ELF-1 (cell line): ENCODE measurements at places on chromosomes 16 and 17.

- DNase-seq, result no peak
Observed at GRCh38 chr17:8934346-8934745, 31.2 kb downstream of the PIK3R5 start.

GRCh38 chr17:81345228-81346089 is 49.8 kb upstream of the BAHCC1 start:
- peak; percentile 78 for DNase-seq

- DNase-seq, result no peak
Observed at GRCh38 chr16:82587289-82587688, 39.5 kb upstream of the CDH13 start.

- DNase-seq, result no peak
Observed at GRCh38 chr16:51111759-51112158, 39.3 kb downstream of the SALL1 start.

DNA sequence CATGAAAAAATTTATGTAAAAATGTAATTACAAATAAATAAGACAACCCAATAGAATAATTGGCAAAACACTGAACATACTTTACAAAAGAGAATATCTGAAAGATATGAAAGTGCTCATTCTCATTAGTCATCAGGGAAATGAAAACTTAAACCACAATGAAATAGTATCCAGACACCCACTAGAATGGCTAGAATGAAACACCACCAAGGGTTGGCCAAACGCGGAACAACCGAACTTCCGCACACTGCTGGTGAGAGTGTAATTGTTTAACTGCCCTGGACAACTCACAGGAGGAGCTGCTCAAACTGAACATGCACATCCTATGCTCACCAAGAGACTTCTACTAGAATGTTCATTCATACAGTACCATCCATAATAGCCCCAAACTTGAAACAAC is 5.8 kb upstream of the ZDHHC7 start:
- DNase-seq, result no peak

DNA sequence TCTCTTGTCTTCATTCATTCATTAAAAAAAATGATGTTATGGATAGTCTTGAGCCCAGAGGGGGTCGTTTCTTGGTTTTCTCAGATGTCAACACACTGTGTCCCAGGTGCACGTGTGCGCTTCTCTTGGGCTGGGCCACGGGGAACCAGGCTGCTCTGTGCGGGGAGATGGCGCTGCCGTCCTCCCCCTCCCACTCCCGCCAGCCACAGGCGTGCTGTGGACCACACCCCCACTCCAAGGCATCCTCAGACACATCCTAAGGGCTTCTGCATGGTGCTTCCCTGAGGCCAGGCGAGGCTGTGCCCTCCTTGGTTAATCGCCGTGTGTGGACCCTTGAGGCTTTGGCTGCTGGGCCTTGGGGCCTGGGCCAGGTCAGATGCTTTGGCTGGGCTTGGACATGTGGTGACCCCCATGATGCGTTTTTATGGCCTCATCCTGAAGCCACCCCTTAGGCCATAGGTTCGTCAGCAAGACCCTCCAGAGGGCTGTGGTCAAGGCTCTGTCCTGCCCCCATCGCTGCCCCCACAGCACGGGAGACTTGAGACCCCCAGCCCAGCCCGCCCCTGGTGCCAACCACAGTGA is 245.7 kb upstream of the CIBAR2 start:
- no peak for DNase-seq

GRCh38 chr16:77789085-77790008 is 983 bp downstream of the VAT1L start:
- peak; percentile 30 for DNase-seq

DNA sequence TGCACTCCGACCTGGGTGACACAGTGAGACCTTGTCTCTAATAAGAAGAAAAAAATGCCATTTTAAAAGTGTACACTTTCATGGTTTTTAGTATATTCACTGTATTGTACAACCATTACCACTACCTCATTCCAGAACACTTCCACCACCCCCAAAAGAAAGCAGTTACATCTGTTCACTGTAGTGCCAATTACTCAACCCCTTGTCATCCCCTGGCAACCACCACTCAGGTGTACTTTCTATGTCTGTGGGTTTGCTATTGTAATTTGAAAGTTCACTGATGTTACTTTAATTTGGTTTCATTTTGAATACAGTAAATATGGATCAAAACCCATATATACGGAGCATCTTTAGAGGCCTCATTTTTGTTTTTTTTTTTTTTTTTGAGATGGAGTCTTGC is 6.1 kb downstream of the ZG16 start:
- DNase-seq, result no peak

DNA sequence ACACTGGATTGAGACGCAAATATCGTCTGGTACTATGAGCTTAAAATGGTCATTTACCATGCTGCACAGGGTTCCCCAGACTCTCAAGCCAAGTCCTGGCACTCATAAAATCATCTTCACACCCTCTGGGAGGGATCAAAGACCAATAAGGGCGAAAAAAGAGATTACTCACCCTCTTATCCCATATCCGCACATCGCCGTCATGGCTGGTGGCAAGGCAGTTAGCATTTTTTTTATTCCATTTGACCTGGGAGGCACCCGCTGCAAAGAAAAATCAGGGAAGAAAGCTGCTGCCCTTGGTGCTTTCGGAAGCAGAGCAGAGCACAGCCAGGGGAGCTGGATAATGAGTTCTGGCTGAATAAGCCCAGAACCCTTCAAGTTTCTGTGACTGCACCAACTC is 42.4 kb downstream of the WDR59 start:
- DNase-seq, result no peak

DNA sequence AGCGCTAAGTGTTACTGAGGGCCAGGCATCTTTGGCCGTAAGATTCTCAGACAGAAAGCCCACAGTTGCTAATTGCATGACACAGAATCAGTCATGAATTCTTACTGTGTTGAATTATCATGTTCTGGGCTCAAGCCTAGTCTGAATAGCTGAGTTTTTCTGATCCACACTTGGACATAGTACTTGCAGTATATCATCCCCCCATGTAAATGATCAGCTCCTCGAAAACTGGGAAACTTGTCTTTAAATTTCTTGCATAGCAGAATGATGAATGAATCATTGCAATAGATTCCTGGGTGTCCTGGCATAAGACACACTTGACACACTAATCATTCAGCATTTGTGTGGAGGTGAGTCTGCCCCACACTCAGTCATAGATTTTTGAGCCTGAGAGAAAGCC is 2.2 kb downstream of the MLYCD start:
- DNase-seq, result no peak

DNA sequence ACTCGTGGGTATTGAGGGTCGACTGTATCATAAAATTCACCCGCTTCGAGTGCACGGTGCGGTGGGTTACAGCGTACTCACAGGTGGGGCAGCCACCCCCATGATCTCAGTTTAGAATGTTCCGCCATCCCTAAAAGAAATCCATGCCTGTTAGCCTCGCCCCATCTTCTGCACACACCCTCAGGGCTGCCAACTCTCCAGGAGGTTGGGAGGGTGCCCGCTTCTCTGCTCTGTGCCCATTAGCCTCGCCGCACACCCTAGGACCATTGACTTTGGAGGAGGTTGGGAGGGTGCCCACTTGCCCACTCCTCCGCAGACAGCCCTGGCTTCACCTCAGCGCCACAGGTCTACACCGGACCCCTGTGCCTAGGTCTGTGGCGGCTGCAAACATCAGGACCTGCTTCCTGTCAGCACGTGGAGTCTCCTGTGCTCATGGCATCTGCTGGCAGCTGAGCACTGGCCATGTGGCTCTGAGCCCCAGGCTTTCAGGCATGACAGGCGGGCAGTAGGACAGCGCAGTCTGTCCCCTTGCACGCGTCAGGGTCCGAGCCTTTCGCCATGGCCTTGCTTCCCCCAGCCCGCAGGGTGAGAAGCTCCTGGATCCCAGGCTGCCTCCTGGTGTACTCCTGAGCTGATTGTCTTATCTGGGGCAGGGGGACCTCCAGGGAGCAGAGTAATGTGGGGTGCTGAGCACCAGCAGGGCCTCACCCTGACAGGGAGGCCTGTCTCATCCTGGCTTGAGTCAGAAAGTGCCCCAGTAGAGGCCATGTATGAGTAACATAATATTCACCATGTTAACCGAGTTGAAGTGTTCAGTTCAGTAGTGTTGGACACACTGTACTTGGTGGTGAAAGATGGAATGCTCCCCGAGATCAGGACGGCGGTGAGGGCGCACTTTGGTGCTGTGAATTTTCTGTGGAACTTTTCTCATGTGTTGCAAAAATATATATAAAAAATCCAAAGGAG is 21.9 kb downstream of the NME3 start:
- no peak for DNase-seq

- no peak for DNase-seq
Observed at GRCh38 chr16:89168381-89169189, 3.0 kb upstream of the CDH15 start.

DNA sequence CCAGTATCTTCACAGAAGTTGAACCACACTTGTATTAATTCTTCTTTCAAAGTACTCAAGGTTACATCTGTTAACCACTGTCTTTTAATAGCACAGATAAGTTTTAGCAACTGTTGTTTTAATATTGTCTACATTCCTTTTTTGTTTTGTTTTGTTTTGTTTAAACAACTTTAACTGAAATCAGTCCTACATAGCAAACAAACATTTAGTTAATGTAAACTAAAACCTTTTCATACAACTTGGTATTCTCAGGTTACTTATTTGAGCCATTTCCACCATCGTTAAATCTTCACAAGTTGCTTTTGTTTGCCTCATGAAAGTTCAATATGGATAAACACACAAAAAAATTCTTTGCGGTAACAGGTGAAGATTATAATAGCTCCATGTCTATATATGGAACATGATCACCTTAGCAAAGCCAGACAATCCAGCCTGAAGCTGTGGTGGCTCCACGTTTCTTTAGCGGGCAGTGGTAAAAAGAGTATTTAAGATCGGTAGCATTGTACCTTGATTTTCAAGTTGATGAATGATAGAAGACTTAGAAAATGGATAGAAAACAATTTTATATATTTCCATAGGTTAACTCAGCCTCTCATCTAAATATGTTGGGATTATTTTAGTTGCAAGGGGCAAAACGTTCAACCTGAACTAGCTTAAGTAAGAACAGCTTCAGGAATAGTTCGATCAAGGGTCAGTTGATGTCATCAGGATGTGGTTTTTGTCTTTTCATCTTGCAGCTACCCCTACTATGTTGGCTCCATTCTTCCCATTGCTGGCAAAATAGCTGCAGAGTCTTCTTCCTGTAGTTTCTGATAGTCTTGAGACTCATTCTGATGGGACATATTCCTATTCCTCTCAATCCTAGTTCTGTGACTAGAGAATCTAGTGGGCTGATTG is 182.8 kb downstream of the FTO start:
- DNase-seq, result no peak

DNA sequence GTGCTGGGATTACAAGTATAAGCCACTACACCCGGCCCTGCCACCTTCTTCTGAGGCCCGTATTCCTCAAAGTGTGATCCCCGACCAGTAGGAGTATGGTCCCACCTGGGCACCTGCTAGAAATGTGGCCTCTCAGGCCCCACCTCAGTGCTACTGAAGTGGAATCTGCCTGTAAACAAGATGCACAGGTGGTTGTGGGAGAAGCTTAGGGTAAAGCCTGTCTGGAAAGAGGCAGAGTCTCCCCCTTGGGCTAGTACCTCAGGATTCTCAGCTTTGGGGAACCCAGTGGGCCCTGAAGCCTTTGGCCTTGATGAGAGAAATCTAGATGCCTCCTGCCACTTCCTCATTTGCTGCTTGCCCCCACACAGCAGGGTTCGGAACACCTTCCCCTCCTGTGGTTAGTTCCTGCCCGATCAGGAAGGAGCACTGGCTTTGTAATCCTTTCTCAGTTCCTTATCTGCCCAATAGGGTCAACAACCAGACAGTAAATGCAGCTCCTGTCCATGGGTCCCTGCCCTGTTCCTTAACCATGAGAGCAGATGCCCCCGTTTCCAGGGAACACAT is 25.2 kb downstream of the TK2 start:
- no peak for DNase-seq

DNA sequence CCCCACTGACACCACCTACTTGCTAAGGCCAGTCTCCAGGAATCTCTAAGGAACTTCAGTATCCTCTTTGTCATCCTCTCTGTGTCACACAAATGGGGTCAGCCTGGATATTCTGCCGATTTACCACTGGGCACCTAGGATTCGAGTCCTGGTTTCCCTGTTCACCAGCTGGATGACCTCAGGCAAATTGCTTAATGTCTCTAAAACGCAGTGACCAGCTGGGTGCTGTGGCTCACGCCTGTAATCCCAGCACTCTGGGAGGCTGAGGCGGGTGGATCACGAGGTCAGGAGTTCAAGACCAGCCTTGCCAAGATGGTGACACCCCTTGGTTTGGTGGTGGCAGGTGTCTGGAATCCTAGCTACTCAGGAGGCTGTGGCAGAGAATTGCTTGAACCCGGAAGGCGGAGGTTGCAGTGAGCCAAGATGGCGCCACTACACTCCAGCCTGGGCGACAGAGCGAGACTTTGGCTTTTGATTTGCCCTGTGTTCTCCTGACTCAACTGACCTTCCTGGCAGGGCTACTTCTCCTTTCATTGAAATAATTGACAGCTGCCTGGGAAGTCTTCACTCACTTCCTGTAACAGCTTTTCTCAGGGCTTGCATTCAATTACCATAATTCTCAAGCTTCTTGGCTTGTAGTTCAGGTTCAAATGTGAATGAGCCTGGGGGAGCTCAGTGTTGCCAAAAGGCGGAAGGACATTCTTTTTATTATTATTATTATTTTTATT is 15.4 kb downstream of the SYCE1L start:
- DNase-seq, result no peak

DNA sequence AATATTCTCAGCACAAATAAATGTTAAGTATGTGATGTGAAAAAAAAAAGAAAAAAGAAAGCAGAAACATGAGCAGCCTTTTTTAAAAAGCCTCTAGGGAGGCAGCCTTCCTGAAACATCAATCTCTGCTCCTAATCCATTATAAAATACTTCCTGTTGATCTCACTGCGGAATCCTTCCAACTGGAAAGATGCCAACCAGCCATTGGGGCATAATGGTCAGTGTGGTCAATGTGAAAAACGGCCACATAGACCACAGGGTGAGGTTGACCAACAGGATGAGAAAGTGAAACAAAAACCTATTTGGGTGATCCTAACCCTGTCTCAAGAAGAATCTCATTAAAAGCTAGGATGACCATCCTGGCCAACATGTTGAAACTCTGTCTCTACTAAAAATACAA is 26.1 kb upstream of the ABCA8 start:
- DNase-seq, result no peak

DNA sequence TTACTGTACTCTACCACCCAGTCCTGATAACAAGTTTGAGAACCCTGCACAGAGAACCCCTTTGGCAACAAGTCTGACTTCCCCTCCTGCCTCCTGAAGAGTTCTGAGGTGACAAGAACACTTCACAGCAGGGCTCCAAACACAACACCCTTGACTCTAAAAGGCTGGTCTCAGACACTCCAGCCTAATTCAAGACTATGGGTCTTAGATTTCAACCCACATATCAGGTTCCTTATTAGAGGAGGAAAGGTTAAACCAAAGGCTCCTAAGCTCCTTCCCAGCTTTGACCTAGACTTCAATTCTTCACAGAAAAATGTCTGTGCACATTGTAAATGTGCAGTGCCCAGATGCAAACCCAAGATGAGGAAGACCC is 23.0 kb downstream of the RANBP10 start:
- DNase-seq, result no peak

DNA sequence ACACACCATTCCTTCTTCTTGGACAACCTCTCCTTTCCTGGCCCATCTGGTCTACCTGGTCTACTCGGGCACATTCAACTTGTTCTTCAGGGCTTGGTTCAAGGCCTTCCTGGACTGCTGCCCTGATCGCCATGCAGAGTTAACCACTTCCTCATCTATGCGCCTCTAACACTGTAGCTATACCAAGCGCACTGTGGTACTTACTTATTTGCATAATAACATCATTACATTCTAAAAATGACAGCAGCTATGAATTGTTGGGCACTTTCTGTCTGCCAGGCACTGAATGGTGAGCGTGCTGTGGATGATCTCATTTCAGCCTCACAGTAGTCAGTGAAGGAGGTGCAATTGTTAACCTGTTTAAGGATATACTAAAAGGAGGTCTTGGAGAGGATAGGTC is 66.9 kb upstream of the SDK2 start:
- no peak for DNase-seq
